ENCODE measurements at places on chromosomes 1 and 21.

- no peak for DNase-seq
These were observed 241.7 kb downstream of the SETD4 start for GRCh38 chr21:35818597-35818996.

DNA sequence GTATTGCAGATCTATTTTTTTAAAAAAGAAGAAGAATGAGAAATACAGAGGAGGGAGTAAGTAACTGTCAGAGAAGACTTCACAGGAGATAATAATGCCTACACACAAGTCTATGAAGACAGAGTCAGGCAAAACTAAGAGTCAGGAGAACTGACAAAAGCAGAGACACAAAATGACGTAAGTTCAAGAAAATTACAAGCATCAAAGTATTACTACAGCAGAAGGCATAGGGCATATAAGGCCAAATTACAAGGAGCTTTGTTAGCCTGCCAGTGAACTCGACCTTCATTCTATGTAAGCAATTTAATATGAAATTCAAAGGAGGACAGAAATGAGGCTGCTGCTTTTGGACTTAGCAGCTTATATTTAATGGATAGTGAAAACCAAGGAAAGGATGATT lies 23.7 kb downstream of the FAF1 start:
- no peak for DNase-seq

- no peak for DNase-seq
These were observed 5.8 kb upstream of the LORICRIN start for GRCh38 chr1:153253693-153254092.

DNA sequence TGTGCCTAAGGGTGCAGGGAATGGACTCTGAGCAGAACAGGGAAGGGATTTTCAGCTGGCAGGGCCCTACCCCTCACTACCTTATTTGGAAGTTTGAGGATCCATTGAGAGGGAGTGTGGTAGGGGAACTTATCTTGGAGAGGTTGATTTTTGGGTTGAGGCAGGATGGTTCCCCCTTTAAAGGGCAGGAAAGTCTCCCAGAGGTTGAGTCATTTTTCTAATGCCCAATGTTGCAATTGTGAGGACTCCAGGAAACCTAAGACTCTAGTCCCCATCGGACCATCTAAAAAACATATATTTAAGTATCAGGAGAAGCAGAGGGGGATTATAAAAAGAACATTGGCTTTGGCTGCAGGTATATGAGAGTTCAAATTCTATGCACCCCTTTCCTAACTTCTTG lies 47.3 kb downstream of the SAMD13 start:
- DNase-seq: no peak

DNA sequence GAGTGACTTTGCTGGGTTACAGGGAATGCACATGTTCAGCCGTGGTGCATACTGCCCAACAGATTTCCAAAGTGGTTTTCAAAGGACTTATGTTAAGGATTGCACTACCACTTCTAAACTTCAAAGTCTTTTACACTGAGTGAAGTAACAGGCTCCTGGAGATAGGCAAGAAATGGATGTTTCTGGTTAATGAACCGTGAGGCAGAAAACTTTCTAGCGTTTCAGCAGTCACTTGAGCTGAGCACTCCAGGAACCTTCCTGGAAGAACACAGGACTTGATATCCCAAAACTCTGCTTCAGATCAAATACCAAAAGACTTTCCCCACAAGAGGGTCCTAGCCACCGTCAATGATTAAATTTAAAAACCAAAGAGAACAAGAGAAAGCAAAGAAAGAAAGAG lies 74.3 kb upstream of the ATP1A1 start:
- no peak for DNase-seq

All from activated T-cell treated with anti-CD3 and anti-CD28 coated beads for 48 hours (primary cell).